Right renal pelvis (tissue), 4 donors: ENCODE measurements at places on chromosomes 7 and 10. TPM values are rescaled to one million over a fixed set of nuclear protein-coding genes. Genes with fewer than 3 reads are reported as not detected.

- no peak for DNase-seq
Measured at GRCh38 chr10:3516234-3516922, 268.6 kb downstream of the KLF6 start.

DNA sequence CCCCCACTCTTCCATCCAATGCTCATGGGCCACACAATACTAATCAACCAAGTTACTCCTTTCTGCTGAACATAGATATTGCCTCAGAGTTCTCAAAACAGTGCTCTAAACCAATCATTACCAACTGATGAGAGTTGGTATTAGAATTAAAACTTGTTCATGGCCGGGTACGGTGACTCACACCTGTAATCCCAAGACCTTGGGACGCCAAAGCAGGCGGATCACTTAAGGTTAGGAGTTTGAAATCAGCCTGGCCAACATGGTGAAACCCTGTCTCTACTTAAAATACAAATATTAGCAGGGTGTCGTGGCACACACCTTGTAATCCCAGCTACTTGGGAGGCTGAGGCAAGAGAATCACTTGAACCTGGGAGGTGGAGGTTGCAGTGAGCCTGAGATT is 8.2 kb downstream of the TM9SF3 start:
- DNase-seq: no peak

Gene CLCN1
- 0.17 TPM for polyA plus RNA-seq

Gene TRPV6
- polyA plus RNA-seq: 12.5 TPM
